Small intestine (tissue), 16 donors: ENCODE measurements at places on chromosomes 3 and 15.

DNA sequence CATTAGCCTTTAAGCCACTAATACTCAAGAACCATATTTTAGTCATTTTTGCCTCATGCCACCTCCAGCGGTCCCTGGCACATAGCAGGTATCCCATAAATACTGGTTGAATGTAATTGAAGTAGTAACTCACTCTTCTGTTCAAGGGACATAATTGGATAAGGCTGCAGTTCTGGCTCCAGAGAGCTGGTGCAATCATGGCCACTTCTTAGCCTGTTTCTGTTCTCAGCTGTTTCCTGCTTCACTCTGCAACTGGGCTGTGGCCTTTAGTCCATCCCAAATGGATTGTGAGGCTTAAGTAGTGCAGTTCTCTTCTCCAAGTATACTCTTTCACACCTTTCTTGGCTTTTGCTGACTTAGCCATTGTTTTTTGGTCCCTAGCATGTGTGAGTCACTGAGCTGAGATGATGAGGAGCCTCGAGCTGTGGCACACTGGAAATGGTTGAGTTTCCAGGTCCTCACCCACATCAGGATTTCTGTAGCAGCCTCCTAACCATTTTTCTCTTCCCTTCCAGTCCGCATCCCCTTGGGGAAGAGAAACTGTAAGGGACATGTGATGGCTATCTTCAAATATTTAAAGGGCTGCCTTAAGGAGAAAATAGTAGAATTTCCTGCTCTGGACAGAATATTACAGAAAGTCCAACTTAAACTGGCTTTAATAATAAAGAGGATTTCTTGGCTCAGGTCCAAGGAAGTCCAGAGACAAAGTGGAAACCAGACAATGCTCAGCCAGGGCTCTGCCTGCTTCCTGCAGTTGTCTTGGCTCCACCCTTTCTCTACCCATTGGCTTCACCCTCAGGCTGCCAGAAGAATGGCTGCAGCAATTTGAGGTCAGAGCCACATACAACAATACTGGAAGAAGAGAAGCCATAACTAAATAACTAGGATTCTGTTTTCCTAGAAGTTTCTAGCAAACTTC, 305.4 kb upstream of the ROPN1 start:
- no peak for DNase-seq

GRCh38 chr3:38136393-38136776, 542 bp downstream of the ACAA1 start:
- no peak for DNase-seq

GRCh38 chr3:99767291-99767690, 50.4 kb upstream of the CMSS1 start:
- DNase-seq = no peak

- DNase-seq = peak; percentile 31
These were observed 155.1 kb downstream of the MAGI1 start for GRCh38 chr3:65883613-65884012.

GRCh38 chr3:161914703-161915417, 418.3 kb downstream of the OTOL1 start:
- no peak for DNase-seq

- no peak for DNase-seq
These were observed 14.0 kb upstream of the CYP11A1 start for GRCh38 chr15:74381481-74381880.

GRCh38 chr3:15313461-15313860, 18.9 kb downstream of the SH3BP5 start:
- DNase-seq = no peak

GRCh38 chr15:90790561-90790960, 73.4 kb downstream of the BLM start:
- DNase-seq = no peak

GRCh38 chr3:49602877-49603411, 48.7 kb downstream of the BSN start:
- DNase-seq = no peak

GRCh38 chr3:156818273-156818651, 7.9 kb upstream of the LEKR1 start:
- peak; percentile 32 for DNase-seq

DNA sequence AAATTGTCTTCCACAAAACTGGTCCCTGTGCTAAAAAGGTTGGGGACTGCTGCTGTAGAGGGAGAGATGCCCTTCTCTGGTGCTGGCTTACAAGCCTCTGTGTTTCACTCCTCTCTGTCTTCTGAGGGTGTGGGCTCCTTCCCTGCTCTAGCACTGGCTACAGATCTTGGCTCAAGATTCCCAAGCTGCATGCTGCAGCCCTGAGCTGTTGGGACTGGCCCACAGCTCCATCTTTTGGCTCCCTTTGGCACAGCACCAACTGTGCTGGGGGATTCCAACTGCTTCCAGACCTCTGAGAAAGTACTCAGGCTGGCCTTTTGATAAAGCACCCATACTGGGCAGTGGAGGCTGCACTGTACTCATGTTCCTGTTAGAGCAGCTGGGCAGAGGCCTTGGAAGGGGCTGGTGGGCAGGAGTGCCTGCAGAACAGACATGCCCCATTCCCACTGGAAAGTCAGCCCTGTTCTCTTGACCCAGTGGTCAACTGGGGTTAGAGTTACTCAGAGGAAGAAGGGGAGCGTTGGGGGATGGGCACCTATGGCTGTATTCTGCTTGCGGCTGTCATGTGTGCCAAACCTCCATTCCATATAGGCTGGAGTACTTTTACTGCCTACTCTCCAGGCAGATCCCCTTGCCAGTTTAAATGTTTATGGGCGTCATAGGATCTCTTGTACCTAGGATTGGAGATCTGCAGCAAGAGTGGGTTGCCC, 55.7 kb downstream of the GALK2 start:
- DNase-seq = peak; percentile 25

- no peak for DNase-seq
These were observed 6.9 kb upstream of the PLXND1 start for GRCh38 chr3:129613367-129613740.

DNA sequence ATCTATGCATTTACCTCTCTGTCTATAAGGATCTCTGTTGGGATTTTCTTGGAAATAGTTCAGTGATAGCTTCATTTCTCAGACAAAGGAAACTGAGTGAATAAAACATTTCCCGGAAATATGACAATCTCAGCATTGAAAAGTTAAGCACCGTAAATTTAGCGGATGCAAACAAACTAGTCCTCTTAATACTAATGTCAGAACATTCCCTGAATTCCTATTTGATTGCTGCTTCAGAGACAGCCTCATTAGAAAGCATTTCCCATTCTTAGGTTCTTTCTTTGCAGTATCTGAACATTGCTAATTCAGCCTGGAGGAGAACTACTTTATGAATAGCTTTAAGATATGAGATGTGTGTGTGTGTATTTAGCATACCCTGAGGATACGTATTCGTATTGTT, 101.3 kb downstream of the NR2F2 start:
- DNase-seq = no peak

GRCh38 chr3:67601919-67602608, 52.3 kb downstream of the SUCLG2 start:
- peak; percentile 10 for DNase-seq

GRCh38 chr3:148459931-148460513, 237.7 kb upstream of the AGTR1 start:
- DNase-seq = no peak

GRCh38 chr3:16697443-16698147, 92.4 kb upstream of the DAZL start:
- DNase-seq = peak; percentile 9

- DNase-seq = no peak
These were observed 42.3 kb downstream of the KLHL6 start for GRCh38 chr3:183513046-183513706.

GRCh38 chr3:11464356-11464755, 179.4 kb downstream of the VGLL4 start:
- DNase-seq = no peak

DNA sequence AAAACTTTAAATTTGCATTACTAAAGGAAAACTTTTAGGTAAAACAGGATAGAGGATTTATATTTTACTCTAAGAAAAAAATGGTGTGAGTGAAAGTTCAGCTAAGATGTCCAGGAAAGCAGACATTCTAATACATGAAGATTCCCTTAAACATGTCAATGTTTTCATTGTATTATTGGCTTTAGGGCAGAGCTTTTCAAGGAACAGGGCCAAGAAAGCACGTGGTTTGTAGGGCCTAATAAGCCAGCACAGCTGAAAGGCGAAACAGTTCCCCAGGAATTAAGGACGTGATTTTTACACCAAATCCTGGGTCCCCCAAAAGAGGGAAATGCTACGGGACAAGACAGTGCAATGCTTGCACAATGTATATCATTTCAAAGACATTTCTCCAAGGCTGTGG, 48.6 kb upstream of the MKRN3 start:
- no peak for DNase-seq

GRCh38 chr3:168457954-168458539, 362.3 kb upstream of the GOLIM4 start:
- no peak for DNase-seq

DNA sequence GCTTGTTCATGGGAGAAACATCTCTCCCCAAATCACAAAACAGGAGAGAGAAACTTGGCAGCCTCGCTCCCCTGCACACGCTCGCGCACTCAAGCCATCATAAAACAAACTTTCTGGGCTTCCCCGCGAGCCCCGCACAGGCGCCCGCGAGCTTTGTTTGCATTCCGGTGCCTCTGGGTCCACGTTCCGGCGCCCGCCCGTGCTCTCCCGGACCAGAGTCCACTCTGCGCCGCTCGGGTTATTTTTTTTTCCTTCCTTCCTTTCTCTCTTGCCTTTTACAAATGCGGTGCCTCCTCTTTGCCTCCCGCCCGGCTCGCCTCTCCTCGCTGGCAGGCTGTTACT, 363 bp downstream of the MAGI1 start:
- DNase-seq = no peak

DNA sequence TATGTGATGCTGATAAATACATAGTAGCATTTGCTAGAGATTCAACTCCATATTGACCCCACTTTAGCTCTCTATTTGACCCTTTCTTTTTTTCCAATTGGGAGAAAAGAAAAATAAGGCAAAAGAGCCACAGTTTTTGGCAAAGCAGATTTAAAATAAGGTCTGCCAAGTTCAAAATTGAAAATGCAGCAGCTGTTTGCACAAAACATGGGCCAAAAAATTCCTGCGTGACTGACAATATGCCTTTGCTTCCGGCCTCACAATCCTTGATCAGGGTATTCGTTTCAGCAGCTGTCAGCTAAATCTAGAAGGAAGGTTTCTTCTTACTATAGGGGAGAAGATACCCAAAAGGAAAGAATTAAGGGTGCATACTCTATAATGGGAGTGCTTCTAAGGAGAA, 563.5 kb upstream of the CCDC54 start:
- DNase-seq = no peak

GRCh38 chr3:111210003-111210711, 138.5 kb downstream of the NECTIN3 start:
- DNase-seq = no peak

DNA sequence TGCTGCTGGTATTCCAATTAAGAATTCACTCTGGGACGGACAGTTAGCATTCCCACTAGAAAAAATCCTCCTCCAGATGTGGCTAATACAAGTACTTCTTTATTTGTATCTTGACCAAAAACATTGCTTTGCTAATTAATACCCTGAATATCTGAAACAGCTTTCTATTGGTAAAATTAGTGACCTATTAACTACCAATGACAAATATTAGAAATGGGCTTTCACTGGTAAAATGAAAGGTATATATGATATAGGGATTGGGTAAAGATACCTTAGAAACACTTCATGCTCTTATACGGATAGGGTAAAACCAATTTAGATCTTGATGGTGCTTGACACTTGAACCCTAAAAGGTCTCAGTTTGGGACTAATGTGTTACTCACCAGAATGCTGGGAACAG, 52.3 kb downstream of the CRTAP start:
- no peak for DNase-seq

DNA sequence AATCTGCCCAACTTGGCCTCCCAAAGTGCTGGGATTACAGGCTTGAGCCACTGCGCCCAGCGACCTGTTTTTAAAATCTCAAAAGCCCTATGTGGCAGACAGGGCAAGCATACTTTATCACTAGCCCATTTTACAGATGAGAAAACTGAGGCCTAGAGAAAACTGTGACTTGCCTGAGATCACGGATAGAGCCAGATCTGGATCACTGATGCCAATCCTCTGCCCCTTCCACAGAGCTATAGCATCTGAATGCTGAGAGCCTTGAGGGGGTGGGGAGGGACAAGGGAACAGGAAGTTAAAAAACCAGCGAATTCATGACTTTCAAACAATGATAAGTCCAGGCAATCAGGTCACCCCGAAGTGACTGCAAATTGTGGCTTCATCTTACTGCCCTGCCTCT, 7.3 kb downstream of the ANKRD63 start:
- no peak for DNase-seq

DNA sequence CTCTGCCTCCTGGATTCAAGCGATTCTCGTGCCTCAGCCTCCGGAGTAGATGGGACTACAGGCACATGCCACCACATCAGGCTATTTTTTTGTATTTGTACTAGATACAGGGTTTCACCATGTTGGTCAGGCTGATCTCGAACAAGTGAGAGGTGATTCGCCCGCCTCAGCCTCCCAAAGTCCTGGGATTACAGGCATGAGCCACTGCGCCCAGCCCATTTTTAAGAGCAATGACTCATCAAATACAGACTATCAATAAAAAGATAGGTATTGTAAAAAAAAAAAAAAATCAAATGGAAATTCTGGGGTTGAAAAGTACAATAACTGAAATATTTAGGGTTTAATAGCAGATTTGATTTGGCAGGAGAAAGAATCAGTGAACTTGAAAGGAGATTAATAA, 129.0 kb downstream of the TJP1 start:
- DNase-seq = no peak

DNA sequence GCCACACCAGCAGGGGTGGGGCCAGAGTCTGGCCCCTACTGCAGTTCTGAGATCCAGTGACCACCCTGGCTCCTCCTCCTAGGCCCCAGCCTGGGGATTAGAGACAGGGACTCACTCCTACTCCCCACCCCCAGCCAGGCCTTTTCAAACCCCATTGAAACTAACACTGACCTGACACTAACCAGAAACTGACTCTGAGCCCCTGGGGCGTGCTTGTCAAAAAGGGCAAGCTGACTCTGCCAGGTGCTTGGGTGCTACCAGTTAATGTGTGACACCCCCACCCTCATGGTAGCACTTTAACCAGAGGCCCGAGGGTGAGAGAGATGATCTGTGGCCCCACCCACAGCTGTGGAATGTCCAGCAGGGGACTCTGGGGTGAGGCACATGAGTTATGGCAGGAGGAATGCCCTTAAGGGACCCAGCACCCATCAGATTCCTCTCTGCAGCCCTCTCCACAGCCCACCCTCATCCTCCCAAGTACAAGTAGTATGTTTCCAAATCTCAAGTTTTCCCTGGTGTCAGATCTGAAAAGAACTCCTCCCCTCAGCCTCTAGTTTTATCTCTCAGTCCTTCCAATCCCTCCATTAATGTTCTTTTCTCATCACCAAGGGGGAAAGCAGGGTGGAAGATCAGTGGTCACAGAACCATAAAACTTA, 1.4 kb downstream of the PTH1R start:
- DNase-seq = no peak

DNA sequence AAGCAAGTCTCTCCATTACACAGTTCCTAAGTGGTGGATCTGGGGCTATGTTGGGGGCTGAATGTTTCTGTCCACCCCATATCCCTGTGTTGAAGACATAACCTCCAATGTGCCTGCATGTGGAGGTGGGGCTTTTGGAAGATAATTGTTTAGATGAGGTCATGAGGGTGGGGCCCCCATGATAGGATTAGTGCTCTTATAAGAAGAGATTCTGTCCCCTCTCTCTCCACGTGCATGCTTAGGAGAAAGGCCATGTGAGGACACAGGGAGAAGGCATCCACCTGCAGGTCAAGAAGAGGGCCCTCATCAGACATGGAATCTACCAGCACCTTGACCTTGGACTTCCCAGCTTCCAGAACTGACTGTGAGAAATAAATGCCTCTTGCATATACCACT, 231.0 kb upstream of the CHRNA7 start:
- DNase-seq = no peak
